Mesothelial cell of epicardium (in vitro differentiated cells): ENCODE measurements at places on chromosomes 16 and 17. TPM values are rescaled to one million over a fixed set of nuclear protein-coding genes. Genes with fewer than 3 reads are reported as not detected.

GRCh38 chr16:19513377-19514053 is 8.4 kb downstream of the GDE1 start:
- DNase-seq, result no peak

GRCh38 chr16:505479-506245 is 21.9 kb upstream of the CAPN15 start:
- DNase-seq, result no peak

GRCh38 chr17:40647624-40648383 is at the start of gene SMARCE1:
Gene SMARCE1, minus strand, starts transcription at chr17:40647818. Its CDS starts 2,016 bp downstream, at chr17:40645802.
- DNase-seq, result peak; percentile 60

The PLA2G10 gene
- total RNA-seq, result not detected in 3 replicates

- no peak for DNase-seq
Observed at GRCh38 chr16:19872179-19872863, 12.3 kb downstream of the GPRC5B start.

GRCh38 chr17:50640686-50641351 is 6.1 kb downstream of the ABCC3 start:
- no peak for DNase-seq

GRCh38 chr17:44971776-44972483 is 3.8 kb upstream of the C1QL1 start:
- DNase-seq, result no peak

DNA sequence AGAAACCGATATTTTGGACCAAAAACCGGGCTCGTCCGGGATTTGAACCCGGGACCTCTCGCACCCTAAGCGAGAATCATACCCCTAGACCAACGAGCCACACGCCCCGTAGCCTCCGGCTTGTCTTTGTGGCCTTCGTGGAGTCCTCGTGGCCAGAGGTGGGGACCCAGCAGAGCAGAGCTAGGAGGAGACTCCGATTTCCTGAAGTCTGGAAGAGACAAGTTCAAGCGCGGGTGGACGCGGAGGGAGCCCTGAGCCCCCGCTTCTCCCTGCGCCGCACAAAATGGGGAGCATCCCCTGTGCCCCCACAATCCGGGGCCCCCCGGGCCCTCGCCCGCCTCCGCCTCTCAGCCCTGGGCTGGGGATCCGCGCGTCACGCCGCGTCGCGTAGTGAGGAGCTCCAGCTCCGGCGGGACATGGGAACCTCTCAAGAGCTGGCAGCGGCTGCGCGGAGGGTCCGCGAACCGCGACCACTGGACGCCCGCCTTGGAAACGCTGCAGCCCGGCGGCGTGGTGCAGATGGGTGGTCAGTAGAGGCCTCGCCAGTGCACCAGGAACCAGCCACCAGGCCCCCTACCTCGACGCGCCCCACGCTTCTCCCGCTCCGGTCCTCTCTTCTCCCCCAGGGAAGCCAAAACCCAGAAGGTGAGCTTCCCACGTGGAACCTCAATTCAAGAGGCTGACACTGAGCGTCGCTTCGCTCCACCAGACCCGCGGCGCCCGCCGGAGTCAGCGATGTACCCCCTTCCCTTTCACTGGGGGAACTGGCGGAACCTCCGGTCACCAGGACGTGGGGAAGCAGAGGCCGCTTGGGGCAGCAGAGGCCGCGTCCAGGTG is 5.2 kb upstream of the OR1F1 start:
- peak; percentile 57 for DNase-seq
